Immature natural killer cell (primary cell): ENCODE measurements at places on chromosomes 16 and 17. TPM values are rescaled to one million over a fixed set of nuclear protein-coding genes. Genes with fewer than 3 reads are reported as not detected.

DNA sequence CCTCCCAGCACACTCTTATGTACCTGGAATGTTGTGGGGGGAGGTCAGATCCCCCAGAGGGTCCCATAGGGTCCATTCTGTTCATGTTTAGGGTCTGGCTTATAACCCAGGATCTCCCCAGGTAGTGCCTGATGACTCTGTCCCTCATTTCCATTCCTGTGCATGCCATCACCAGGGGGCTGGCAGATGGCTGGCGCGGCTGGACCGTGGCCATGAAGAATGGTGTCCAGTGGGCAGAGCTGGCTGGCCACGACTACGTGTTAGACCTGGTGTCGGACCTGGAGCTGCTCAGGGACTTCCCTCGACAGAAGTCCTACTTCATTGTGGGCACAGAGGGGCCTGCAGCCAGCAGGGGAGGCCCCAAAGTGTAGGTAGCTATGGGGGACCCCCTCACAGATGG is 35.0 kb upstream of the ALKBH5 start:
- DNase-seq, result no peak

DNA sequence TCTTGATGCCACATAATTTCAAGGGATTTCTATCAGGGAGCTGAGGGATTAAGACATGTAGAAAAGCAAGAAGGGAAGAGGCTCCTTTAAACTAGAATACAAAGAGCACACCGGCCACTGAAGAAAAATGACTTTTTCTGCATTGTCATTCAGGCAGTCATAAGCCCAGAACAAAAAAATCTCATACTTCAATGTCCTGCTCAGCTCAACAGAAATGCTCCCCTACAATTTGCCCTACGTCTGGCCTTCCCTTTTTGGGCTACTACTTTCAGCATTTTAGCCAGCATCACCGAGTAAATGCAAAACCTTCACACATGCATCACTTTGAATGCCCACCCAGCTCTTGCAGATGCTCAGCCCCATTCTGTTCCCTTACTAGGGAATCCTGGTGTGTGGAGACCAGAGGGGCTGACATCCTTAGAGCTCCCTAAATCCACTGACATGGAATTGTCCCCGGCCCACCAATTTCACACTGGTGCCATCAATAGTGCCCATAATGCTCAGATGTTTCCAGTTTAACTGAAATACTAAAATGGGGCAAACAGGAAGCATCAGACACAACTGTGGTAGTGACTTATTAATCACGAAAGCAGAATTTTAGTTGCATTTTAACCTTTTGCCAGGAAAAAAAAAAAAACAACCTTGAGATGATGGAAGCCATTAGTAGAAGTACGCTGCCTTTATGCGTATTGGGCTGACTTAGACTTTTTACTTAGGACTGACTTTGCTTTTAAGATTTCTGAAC is 2.7 kb downstream of the MAP3K14 start:
- no peak for DNase-seq

GRCh38 chr16:19242987-19243575 is 42.5 kb upstream of the CLEC19A start:
- no peak for DNase-seq

GRCh38 chr16:62692685-62693084 is 656.4 kb upstream of the CDH8 start:
- DNase-seq, result no peak

Gene SCRN2
- 17.7 TPM for polyA plus RNA-seq

Gene KRTAP9-8
- polyA plus RNA-seq, result not detected
